ENCODE measurements at places on chromosomes 3 and 15. TPM values are rescaled to one million over a fixed set of nuclear protein-coding genes. Genes with fewer than 3 reads are reported as not detected.

GP9 gene
- not detected for polyA plus RNA-seq

EFHB gene
- polyA plus RNA-seq = 0.21 TPM

AGTR1 gene
- polyA plus RNA-seq = 14.8 TPM

PSTPIP1 gene
- polyA plus RNA-seq = 1.9 TPM

CSPG5 gene
- polyA plus RNA-seq = 0.30 TPM

CTDSPL gene
- polyA plus RNA-seq = 29.6 TPM

NR1I2 gene
- 0.13 TPM for polyA plus RNA-seq
